ENCODE measurements at places on chromosomes 16 and 17.

DNA sequence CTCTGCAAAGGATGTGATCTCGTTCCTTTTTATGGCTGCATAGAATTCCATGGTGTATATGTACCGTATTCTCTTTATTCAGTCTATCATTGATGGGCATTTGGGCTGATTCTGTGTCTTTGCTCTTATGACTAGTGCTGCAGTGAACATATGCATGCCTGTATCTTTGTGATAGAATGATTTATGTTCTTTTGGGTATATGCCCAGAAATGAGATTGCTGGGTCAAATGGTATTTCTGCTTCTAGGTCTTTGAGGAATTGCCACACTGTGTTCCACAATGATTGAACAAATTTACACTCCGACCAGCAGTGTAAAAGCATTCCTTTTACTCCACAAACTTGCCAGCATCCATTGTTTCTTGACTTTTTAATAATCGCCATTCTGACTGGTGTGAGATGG is 60.2 kb upstream of the ADORA2B start:
- DNase-seq, result no peak

DNA sequence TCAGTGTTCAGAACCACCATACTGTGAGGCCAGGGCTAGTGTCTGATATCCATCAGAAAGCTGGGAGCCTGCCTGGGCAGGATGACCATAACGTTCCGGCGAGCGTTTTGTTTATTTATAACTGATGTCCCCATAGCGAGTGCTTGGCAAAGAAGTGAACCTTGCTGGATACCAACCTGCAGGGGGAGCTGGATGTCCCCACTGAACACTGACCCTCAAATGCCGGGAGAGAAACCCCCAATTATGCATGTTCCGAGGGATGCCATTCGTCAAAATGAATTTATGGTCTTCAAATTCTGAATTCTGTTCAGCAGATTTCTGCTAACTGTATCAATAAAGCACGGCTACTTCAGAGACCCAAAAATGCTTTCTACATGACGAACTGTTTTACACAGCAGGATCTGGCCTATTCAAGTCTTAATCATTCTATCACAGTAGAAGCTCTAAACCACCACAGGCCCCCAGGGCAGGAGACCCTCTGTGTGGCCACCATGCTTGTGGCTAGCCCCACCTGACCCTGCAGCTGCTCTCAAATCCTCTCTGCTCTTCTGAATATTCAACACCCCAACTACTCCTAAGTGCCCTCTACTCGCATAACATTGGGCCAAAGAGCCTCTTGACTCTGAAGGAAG is 15.2 kb downstream of the MED24 start:
- DNase-seq, result peak; percentile 51

DNA sequence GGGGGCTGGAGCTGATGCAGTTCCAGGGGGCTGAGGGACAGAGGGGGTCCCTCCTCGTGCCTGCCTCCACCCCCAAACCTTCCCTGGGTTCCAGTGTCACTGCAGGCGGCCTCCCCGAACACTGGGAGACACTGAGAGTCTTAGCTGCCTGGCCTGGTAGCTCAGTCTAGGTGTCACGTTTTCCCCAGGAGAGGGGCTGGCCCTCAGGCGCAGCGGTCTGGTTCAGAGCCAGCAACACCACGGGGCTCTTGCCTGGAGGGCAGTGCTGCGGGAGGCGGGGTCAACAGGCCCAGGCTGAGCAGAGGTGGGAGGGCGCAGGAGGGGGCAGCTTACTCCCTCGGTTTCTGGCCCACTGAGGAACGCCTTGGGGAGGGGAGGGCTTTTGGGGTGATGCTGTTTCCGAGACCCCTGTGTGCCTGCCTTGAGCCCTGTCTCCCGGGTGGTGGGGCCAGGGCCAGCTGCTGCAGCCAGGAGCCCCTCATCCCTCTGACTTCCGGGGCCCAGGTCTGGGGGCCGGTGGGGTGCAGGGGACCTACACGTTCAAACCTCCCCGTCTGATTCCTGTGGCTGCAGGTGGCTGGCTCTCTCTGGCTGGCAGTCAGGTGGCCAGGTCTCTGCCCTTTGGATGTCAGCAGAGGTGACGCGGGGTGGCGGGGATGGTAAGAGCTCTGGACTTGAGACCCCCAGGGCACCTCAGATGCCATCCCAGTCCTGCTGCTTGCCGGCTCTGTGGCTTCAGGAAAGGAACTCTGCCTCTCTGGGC is 89.3 kb upstream of the GSE1 start:
- DNase-seq, result no peak

DNA sequence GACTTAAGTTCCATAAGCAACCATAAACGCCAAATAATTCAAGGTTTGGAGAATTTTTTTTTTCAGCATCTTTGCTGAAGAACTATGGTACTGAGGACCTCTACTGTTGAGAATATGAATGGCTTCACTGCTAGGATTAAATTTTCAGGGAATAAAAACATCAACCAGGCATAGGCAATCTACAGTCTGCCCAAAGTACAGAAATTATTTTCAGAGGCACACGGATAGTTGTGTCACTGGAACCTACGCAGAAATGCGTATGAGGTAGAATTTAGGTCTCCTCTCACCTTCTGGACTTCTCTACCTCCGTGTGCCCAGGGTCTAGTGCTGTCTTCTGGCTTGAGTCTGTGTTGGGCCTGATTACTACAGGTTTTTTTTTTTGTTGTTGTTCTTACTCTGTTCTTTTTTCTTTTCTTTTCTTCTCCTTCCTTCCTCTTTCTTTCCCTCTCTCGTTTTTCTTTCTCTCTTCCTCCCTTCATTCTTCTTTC is 39.7 kb downstream of the NACA2 start:
- DNase-seq, result peak; percentile 70

DNA sequence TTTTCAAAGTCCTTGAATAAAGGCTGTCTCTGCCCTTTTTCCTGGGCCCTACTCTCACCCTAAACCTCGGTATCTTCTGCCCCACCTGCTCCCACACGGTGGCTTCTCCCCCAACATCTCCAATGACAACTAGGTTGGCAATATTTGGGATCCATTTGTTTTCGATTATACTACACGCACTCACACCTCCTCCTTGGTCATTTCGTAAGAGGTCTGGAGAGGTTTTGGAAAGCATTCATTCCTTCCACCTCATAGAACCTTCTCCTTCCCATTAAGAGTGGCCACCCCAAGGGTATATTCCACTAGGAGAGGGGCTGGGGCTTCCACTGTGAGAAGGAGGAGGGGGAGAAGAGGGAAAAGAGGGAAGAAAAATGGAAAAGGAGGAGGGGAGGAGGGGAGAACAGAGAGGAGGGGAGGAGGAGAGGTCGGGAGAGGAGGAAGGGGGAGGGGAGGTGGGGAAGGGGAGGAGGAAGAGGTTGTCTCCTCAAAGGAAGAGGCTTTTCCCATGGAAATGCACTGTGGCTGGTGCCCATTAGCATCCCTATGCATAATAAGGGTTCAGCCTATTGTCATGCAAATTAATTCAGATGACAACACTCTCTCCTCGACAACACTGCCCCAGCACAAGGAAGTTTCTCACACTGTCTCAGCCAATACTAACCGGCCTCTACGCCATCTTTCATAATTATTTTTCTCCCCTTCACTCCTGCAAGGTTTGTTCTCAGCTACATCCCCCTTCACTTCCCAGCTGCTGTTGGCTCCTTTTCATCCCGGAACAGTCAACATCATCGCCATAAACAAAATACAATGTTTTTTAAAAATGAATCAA is 30.0 kb downstream of the SOX9 start:
- no peak for DNase-seq

DNA sequence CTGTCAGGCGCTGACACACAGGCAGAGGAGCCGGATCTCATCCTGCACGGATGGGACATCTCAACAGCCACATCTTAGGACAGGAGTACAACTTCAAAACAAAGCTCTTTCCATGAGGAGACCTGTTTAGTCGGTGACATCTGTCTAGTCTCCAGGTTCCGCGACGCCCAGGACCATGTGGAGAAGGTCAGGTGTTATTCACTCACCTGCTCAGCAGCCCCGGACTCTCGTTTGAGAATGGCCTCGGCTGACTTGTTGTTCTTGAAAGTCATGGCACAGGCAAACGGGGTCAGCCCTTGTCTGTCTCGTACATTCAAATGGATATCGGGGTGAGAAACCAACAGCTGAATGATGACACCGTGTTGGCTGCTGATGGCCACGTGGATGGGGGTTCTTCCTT is 35.7 kb downstream of the CYB5D2 start:
- no peak for DNase-seq

GRCh38 chr17:35665662-35666061 is 65.8 kb upstream of the RASL10B start:
- no peak for DNase-seq

GRCh38 chr17:49002766-49003165 is 5.6 kb downstream of the IGF2BP1 start:
- no peak for DNase-seq

DNA sequence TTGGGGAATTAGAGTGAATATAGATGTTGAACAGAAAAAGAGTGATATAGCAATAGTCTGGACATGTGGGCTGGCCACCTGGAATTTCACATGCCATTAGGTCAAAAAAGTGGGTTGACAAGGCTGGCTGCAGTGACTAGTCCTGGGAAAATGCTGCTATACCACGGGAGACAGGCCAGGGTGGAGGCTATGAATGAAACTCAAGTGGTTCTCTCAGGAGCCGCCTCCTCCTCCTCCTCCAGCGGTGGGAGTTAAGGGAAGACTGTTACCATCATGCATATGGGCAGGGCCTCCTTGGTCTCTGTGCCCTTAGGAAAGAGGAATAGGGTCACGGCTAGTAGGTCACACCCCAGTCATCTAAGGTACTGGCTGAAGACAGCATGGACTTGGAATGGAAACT is 448.0 kb downstream of the SLC39A11 start:
- no peak for DNase-seq

- DNase-seq, result no peak
Measured at GRCh38 chr16:89257757-89258465, 40.4 kb downstream of the ZNF778 start.

- DNase-seq, result no peak
Measured at GRCh38 chr16:28826141-28826540, 3.3 kb downstream of the ATXN2L start.

GRCh38 chr16:50988441-50988840 is 162.6 kb downstream of the SALL1 start:
- no peak for DNase-seq

DNA sequence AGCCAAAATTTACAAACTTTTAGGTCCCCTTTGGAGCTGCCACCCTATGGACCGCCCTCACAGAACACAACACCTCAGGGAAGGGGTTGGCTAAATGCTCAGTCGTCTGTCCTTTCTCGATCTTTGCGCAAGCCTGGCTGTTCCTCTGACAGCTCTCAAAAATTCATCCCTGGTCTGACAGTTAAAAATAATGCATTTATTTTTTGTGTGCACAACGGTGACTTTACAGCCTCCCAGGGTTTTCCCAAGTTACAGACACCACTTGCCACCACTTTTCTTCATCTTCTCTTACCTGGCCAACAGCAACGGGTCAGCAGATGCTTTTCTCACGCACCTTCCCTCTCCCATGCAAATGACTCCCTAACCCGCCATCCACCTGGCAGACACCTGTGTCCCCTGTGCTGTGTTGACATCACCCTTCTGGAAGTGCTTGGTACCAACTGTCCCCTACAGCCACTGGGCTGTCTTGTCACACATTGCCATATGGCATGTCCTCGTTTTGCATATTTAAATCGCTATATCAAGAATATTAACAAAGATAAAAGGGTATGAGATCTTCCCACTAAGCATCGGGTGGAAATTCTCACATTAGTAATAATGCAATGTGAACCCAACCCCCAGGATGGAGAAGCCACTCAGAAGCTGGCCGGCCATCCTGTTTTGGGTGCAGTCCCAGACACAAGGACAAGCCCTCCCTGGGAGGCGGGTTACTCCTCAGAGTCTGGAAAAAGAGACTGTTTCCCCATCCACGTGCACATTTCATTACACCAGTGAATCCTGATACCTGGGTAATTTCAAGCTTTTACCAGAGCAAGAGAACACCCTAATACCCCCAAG is 187.0 kb downstream of the ZFHX3 start:
- DNase-seq, result no peak

All from COLO829 (cell line).